Natural killer cell (primary cell): ENCODE measurements at places on chromosomes 1 and 21. TPM values are rescaled to one million over a fixed set of nuclear protein-coding genes. Genes with fewer than 3 reads are reported as not detected.

DLGAP3 gene
- total RNA-seq, result 0.33 TPM

MAEL gene
- total RNA-seq, result not detected

TMEM82 gene
- total RNA-seq, result not detected

DNA sequence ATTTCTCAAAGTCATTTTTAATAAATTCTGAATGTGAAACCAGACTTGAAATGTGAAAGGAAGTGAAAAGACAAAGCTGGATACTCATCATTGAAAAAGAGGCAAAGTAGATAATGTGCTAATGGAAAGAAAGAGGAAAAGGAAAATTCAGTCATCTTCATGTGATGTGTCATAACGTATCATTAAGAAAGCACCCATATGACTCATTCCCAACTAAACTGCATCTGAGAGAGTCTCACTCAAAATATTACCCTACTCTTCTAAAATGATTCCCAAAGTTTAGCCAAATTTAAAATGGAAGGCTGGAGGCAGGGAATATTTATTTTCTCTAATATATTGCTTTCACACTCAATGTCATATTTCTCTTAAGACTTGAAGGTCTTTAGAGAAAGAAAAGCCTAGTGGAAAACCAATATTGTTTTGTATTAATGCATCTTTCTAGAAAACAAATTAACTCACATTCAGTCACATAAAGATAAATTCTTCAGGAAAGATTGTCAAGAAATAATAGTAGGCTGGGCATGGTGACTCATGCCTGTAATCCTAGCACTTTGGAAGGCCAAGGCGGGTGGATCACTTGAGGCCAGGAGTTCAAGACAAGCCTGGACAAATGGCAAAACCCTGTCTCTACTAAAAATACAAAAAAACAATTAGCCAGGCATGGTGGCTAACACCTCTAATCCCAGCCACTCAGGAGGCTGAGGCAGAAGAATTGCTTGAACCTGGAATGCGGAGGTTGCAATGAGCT lies 129.9 kb downstream of the SLC30A10 start:
- no peak overlapping the region for H3K27ac ChIP-seq
- no peak for DNase-seq
- H3K36me3 ChIP-seq, result no peaks in the 10 kb centered on the region

DNA sequence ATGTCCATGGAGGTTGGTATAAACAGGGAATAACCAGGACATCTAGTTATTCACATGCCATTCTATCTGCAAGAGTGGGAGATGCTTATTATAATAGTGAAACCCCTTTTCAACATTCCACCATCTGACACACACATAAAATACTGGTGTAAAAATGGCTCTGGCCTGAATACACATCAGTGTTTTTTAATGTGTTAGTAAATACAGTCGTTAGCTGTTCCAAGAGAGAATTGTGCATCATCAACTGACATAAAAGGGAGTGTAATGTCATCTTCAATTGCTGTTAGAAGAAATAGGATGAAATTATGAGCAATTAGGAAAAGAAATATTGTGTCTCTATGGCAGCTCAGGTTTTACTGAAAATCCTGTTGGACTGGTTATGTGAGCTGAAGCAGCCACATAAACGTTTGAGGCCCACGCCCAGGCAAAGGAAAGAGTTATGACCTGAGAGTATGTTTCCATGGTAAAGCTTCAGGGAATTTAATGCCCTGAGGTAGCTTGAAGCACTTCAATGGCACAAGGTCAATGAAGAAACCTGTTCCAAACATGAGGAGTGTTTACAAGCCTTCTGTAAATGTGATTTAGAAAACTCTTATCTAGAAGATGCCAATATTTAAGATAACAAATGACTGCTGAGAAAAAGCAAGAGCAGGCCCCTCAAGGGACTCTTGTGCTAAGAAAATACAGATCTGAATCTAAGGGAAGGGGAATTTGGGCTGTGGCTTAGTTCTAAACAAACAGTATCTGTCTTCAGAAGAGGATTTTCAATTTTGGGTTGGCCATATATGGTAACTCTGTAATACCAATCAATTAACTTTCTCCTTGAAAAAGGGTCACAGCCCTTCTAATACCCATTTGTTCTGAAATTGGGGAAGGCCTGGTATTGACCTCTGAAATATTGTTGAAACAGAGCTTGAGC lies 384.3 kb downstream of the SEC16B start:
- H3K27me3 ChIP-seq, result no peaks in the 10 kb centered on the region
- no peaks in the 10 kb centered on the region for H3K36me3 ChIP-seq
- H3K4me3 ChIP-seq, result no peak overlapping the region
- no peak overlapping the region for H3K27ac ChIP-seq

DNA sequence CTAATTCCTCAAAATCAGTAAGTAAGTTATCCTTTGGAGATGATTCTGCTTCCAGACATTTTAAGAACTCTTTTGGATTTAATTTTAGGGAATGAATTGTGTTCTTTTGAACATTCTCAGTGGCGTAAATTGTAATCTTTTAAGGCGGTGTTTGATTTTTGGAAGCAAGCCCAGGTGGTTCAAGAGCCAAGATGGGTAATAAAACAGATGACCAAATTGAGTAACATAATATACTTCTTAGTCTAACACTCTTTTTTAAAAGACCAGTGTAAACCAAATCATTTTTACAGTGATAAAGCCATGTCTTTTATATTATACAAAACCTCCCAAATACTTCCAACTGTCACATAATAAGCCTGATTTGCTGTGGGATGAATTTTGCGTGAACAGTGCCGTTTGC lies 133.8 kb downstream of the LRRC40 start:
- DNase-seq, result no peak
- H3K27me3 ChIP-seq, result no peaks in the 10 kb centered on the region
- H3K4me1 ChIP-seq, result no peaks in the 10 kb centered on the region
- H3K36me3 ChIP-seq, result no peaks in the 10 kb centered on the region
- H3K4me3 ChIP-seq, result no peak overlapping the region
- no peak overlapping the region for H3K27ac ChIP-seq

- H3K27me3 ChIP-seq, result no peaks in the 10 kb centered on the region
- DNase-seq, result no peak
- no peak overlapping the region for H3K27ac ChIP-seq
- no peaks in the 10 kb centered on the region for H3K36me3 ChIP-seq
- no peaks in the 10 kb centered on the region for H3K4me1 ChIP-seq
These were observed 41.2 kb downstream of the PRAMEF20 start for GRCh38 chr1:13451399-13451965.
